ENCODE measurements at places on chromosomes 5 and 9. TPM values are rescaled to one million over a fixed set of nuclear protein-coding genes. Genes with fewer than 3 reads are reported as not detected.

The PLAC8L1 gene
- not detected for total RNA-seq

The HTR4 gene
- not detected for total RNA-seq

DNA sequence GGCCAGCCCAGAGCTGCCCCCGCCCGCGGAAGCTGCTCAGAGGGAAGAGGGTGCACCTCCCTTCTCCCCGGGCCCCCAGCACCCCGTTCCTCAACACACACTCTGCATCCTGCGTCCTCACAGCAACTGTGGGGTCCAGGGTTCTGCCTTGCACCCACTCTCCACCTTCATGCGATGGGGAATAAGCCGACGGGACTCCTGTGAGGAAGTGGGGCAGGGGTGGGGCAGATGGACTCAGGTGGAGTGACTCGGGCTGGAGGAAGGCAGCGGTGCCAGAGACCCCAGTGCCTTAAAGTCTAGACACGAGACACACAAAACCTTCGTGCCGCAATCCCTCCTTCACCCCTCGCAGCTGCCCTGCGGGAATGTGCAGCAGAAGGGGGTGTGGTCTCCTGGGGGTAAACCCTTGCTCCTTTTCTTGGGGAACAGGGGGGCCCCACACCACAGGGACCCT lies 8.6 kb downstream of the BRD3 start:
- H3K4me1 ChIP-seq: peaks cover 100% of the 10 kb centered on the region
- DNase-seq: no peak
- no peaks in the 10 kb centered on the region for H3K27me3 ChIP-seq
- no peak overlapping the region for H3K4me3 ChIP-seq

DNA sequence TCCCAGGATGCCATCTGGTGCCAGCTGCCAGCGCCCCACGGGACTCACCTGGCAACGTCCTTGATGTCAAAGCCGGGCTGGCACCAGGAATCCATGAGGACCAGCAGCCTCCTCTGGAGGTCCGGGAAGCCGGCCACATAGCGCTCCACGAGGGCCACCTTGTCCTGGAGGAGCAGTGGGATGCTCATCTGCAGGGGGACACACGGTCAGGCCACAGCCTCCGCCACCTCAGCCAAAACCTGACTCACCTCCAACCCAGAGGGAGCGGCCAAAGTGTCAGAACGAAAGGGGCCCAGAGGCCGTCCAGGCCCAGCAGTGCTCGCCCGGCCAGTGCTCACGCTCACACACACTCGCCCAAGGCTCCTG lies 56.5 kb downstream of the EXD3 start:
- H3K36me3 ChIP-seq: peaks cover 14% of the 10 kb centered on the region
- no peak overlapping the region for H3K4me3 ChIP-seq
- peaks cover 13% of the 10 kb centered on the region for H3K4me1 ChIP-seq
- H3K27ac ChIP-seq: no peak overlapping the region
- DNase-seq: no peak
- H3K27me3 ChIP-seq: no peaks in the 10 kb centered on the region

DNA sequence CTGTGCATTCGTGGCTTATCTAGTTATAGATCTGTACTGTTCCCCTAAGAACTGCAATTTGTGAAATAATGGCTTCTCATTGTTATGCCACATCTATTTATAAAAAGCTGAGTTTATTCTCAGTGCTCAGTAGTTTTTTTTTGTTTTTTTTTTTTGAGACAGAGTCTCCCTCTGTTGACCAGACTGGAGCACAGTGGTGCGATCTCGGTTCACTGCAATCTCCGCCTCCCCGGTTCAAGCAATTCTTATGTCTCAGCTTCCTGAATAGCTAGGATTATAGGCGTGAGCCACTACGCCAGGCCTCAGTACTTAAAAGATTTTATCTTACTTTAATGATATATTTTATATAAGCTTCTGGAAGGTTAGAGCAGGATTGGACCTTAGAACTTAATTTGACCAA lies 19.0 kb downstream of the SEC61B start:
- H3K4me1 ChIP-seq: no peaks in the 10 kb centered on the region
- H3K27me3 ChIP-seq: no peaks in the 10 kb centered on the region
- DNase-seq: no peak
- H3K27ac ChIP-seq: no peak overlapping the region

DNA sequence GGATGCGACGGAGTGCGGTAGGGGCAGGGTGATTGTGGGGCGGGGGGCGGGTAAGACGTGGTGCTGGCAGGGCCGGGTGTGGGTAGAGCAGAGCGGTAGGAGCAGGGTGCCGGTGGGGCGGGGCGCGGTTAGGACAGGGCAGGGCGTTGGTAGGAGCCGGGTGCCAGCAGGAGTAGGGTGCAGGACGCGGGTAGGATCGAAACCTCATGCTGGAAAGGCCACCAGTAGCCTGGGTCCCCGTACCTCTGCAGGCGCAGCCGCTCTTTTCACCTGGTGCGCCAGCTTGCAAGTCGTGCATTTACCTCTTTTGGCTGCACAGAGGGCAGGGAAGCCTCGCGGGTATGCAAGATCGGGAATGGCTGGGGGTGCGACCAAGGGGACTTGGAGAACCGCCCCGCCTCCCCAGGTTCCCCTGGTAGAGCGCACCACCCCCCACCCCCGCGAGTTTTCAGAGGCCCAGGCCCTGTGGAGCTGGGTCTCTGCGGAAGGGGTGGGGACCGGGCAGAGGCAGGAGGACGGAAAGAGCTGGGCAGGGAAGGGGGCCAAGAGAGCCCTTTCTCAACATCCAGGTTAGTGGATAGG lies 104.8 kb upstream of the SIMC1 start:
- H3K27me3 ChIP-seq: peaks cover 34% of the 10 kb centered on the region
- no peak for DNase-seq
- no peaks in the 10 kb centered on the region for H3K36me3 ChIP-seq
- peaks cover 9% of the 10 kb centered on the region for H3K4me1 ChIP-seq
- H3K27ac ChIP-seq: no peak overlapping the region

GRCh38 chr9:77729177-77729576 lies 81.1 kb upstream of the GNA14 start:
- H3K27me3 ChIP-seq: no peaks in the 10 kb centered on the region
- H3K4me1 ChIP-seq: no peaks in the 10 kb centered on the region
- no peak overlapping the region for H3K27ac ChIP-seq
- peaks cover 36% of the 10 kb centered on the region for H3K36me3 ChIP-seq
- DNase-seq: no peak
- no peak overlapping the region for H3K4me3 ChIP-seq

DNA sequence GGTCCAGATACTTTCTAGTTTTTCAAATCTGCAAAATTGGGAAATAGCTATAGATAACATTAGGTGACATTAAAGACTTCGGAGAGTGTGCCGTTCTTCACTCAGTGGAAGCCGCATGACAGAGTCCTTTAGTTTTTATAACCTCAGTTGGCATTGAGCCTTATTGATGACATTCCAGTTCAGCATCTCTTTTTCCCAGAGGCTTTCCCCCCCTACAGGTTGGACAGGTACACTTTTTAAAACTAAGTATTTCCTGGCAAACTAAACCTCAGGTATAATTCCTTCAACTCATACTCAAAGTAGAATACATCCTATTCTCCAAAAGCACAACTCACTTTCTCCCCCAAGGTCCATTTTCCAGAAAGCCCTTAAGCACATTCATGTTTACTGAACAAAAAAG lies 58.7 kb downstream of the SLC46A2 start:
- no peaks in the 10 kb centered on the region for H3K36me3 ChIP-seq
- H3K4me1 ChIP-seq: peaks cover 7% of the 10 kb centered on the region
- H3K27ac ChIP-seq: no peak overlapping the region
- no peak overlapping the region for H3K4me3 ChIP-seq
- no peaks in the 10 kb centered on the region for H3K27me3 ChIP-seq

All from esophagus muscularis mucosa (tissue), 4 donors.